IMR-90 (cell line): ENCODE measurements at places on chromosomes 2 and 18. TPM values are rescaled to one million over a fixed set of nuclear protein-coding genes. Genes with fewer than 3 reads are reported as not detected.

LRATD1 gene
- total RNA-seq, result 0.18 and 0.28 TPM in 2 replicates

ABCG5 gene
- total RNA-seq, result not detected in 2 replicates

CLK1 gene
- 26.2 and 43.9 TPM in 2 replicates for total RNA-seq

SERPINB3 gene
- not detected in 2 replicates for total RNA-seq

- no peak for DNase-seq
Measured at GRCh38 chr18:3541549-3542386, 91.8 kb downstream of the TGIF1 start.

GRCh38 chr2:237287872-237288271, 126.1 kb downstream of the COL6A3 start:
- DNase-seq, result peak; percentile 54

GRCh38 chr2:10331027-10331701, 28.5 kb downstream of the HPCAL1 start:
- no peak for DNase-seq

DNA sequence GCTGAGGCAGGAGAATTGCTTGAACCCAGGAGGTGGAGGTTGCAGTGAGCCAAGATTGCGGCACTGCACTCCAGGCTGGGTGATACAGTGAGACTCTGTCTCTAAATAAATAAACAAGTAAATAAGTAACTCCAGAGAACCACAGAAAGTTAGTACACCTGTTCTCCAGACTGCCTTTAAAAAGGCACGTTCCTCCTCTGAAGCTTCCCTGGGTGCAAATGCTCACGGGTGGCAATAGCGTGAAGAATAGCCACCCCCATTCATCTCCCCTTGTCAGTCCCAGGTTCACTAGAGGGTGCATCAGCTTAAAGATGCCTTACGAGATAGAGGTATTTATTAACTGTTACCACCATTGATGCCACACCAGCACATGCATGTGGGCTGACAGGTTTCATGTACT, 64.3 kb upstream of the RTN4 start:
- no peak for DNase-seq

DNA sequence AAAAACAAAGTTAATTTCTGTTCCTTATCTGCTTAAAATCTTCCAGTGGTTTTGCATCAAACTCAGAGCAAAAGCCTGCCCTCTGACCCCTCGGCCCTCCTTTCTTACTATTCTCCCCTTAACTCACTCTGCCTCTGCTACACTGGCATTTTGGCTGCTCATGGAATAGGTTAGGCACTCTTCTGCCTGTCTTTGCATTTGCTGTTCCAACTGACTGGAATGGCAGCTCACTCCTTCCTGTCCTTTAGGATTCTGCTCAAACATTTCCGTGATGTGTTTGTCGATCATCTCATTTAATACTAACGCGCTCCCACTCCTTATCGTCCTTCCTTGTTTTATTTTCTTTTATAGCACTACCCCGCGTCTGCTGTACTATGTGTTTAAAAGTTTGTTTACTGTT, 815 bp downstream of the CEBPZ start:
- no peak for DNase-seq

DNA sequence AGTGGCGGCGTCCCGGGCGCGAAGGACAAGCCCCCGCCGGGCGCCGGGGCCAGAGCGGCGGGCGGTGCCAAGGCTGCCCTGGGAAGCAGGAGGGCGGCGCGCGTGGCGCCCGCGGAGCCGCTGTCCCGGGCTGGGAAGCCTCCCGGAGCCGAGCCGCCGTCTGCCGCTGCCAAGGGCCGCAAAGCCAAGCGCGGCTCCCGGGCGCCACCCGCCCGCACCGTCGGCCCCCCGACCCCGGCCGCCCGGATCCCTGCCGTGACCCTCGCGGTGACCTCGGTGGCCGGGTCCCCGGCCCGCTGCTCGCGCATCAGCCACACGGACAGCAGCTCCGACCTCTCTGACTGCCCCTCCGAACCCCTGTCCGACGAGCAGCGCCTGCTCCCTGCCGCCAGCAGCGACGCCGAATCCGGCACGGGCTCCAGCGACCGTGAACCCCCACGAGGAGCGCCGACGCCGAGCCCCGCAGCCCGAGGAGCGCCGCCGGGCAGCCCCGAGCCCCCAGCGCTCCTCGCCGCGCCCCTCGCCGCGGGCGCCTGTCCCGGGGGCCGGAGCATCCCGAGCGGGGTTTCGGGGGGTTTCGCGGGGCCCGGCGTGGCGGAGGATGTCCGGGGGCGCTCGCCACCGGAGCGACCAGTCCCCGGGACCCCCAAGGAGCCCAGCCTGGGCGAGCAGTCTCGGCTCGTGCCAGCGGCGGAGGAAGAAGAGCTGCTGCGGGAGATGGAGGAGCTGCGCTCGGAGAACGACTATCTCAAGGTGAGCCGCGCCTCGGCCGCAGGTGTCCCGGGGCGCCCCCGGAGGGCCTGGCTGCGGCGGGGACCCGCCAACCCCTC, 820 bp downstream of the MTCL1 start:
- DNase-seq, result no peak

DNA sequence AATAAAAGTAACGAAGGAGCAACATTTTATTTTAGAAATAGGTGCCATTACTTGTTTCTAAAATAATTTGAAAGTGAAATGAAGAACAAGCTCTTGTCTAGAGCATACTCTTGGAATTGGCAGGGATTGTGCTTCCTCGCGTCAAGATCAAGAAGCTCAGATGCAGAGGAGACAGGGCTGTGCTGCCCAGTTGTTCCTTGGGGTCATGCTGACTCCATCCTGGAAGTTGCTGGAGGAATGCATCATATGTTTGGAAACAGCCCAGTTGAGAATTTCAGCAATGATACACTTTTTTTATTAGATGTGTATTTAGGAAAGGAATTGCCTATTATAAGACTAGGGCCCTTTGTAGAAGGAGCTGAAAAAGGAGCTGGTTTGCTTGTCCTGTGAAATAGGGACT, 17.2 kb downstream of the LTBP1 start:
- peak; percentile 83 for DNase-seq

DNA sequence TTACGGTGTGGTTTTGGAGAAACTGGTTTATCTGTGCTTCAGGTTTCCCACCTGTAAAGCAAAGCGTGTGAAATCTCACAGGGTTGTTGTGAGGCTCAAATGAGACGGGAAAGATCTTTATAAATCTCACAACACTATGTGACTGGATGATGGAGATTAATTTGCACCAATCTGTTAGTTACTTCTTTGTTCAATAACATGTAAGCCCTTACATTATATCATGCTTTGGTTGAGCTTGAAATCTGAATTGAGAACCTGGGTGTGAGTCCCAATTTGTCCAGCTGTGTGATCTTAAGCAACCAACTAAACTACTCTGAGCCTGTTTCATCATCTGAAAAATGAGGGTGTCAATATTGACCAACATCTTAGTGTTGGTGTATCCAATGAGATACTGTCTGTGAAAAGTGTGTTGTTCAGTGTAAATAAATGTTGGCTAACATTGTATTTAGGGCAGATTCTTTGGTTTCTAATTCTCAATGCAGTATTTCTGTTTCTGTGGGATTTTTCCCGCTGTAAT, 741 bp upstream of the GCKR start:
- no peak for DNase-seq

DNA sequence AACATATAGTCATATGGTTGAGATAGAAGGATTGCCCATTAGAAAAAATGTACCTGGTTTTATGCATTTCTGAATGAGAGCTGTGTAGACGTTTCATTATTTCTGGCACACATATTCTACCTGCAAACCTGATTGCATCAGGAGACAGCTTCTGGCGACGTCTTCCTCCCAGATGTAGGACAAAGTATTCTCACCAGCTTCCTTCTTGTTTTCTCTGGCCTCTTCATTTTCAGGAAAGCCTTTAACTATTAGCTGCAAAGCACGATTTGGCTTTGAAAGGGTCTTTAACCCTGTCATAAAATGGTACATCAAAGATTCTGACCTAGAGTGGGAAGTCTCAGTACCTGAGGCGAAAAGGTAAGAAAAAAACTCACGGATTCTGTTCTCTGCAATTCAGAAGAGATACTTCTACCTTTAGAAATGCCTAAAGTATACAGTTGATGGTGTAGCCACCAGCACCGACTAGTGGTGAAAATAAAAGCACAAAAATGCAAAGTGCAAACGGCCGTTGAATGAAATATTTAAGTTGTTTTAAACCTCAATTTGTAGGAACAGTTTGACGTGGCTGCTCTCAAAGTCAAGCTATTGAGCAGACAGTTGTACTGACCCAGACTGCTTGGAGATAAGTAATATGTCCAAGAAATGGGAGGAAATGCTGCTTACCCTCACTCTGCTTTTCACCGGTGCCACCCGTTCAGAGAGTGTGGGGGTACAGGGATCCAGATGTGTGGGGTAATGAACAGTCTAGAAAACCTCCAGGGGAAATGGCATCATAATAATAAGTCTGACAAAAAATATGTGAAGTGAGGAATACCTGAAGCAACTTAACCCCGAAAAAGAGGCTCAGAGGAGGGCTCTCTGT, 20.2 kb downstream of the IL18RAP start:
- peak; percentile 39 for DNase-seq

DNA sequence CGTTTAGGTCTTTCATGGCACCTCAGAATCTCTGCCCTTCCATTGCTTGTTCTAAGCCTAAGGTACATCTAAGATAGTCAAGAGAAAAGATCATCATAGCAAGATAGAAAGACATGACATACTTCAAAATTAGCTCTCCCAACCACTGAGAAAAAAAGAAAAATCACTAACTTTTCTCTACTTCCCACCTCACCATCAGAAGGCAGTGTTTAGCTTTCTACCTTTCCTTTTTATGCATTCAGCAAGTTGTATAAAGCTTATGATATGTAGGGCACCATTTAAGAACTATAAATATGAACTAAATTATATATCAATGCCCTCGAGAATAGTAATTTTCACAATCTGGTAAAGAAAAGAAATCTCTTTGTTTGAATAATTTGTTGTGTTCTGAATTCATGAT, 331.8 kb upstream of the VWC2L start:
- no peak for DNase-seq

DNA sequence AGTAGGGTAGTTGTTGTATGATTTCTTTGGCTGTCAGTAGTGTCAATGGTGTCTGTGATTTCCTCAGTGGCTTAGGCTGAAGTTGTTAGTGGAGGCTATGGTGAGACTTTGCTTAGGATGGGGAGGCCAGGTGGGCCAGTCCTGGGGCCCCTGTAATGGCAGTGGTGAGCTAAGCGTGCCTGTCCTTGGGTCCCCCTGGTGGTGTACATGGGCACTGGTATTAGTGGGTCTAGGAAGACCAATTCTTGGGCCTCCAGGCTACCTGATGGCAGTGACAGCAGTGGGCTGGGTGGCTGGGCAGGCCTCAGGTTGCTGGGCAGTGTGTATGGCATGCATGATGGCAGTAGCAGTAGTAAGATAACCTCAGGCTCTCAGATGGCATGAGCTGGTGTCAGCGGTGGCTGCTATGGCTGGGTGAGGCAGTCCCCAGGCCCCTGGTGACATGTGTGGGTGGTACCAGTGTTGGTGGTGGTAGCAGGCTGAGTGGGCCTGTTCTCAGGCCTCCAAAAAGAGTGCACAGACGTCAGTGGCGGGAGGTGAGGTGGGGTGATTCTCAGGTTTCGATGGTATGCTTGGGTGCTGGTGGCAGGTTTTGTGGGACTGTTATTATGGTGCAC, 103.2 kb downstream of the KLHL14 start:
- no peak for DNase-seq
